Bone marrow (tissue), 2 donors: ENCODE measurements at places on chromosomes 16 and 17.

DNA sequence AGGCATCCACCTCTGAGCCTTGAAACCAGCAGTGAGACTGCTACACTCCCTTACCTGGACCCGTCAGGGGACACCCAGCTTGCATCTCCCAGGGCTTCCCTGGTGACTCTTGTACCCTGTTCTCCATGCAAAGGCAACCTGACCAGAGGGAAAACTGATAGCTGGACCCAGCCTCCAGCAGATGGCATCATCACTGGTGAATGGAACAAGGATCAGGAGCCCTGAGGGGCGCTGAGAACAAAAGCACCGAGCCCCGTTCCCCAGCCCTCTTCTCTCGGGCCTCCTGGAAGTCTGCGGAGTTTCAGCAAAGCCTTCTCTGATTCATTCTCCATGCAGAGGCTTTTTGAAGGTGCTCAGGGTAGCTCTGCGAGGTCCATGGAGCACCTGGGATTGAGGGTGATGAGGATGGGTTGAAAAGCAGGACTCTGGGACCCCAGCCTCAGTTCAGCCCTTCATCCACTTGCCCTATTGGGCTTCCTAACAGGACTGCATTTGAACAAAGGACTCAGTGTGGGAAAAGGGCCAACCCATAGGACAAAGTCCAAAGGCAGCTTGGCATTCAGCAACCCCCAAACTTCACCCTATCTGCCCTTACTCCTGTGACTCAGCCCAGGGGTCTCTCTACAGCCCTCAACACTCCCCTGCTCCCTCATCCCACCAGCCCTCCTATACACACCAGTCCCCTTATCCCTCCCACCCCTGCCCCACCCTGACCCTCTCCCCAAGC, 45.0 kb upstream of the LHX1 start:
- DNase-seq, result no peak

- no peak for DNase-seq
Observed at GRCh38 chr16:82454152-82454551, 172.6 kb upstream of the CDH13 start.

DNA sequence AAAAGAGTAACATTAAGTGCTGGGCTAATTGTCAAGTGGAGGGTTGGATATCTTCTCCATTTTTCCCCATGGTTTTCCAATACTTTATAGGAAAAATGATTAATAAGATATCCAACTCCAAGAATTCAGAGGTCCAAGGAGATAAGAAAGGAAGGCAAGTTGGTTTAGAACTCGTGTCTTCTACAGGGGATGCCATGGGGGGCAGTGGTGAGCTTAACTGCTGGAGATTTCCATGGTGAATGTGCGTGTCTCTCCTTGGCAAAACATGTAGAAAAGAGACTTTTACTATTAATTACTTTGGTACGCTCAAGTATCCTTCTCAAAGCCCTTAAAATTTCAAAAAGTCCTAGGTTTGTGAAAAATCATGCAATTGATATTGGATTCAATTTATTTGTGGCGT, 982.9 kb upstream of the RBFOX1 start:
- no peak for DNase-seq

DNA sequence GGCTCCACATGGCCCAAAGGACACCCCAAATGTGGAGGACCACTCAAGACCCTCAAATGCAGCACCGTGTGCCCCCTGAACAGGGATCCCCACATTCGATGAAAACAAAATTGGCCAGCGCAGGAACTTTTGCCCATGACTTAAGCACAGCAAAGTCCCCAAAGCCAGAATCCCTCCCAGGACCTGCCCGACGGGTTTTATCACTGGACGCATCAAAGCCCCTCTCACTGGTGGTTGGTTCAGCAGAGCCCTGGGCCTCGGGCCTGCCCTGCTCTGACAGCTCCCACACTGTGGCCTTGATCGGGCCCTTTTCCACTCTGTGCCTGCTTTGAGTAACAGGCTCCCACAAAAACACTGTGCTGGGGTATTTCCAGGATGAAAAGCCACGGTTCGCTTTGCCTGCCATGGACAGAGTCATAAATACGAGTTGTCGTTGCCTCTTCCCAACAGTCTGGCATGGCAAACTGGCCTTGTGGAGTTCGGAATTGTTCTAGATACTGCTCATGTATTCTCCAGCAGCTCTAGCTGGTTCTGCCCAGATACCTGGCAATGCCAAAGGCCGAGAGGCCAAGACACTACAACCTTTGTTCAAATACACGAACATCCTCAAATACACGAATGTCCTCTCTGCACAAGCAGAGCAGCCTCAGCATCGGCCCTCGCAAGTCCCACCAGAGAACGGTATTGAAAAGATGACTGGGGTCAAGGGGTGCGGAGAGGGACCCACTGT, 46.4 kb downstream of the TBC1D16 start:
- DNase-seq, result no peak

- DNase-seq, result no peak
Observed at GRCh38 chr16:31088459-31089183, at the start of gene PRSS53. TSS of gene PRSS53 (minus strand) at chr16:31088943. CDS start at chr16:31088809, 134 bp downstream.

DNA sequence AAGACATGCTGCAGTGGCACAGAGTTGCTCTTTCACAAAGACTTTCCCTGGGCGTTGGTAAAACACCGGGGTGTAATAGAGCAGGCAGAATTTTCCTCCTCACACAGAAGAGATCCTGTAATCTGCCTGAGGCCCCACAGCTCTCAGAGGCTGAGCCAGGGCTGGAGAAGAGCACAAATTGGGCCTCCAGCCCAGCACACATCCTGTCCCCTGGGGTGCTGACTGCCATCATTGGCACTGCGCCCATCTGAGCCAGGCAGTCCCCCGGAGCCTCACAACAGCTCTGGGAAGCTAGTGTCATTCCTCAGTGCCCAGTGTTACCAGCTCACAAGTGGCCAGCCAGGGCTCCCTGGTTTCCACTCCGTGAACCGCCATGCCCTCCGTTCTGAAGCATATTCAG, 119.4 kb downstream of the SOCS1 start:
- DNase-seq, result no peak

GRCh38 chr16:77060614-77061013, 130.4 kb upstream of the MON1B start:
- DNase-seq, result no peak

GRCh38 chr17:42289611-42290181, 1.4 kb downstream of the STAT5A start:
- peak; percentile 11 for DNase-seq

- no peak for DNase-seq
Observed at GRCh38 chr16:47060596-47060995, 83.1 kb downstream of the NETO2 start.
